ENCODE measurements at places on chromosomes 4 and X. TPM values are rescaled to one million over a fixed set of nuclear protein-coding genes. Genes with fewer than 3 reads are reported as not detected.

TREX2 gene
- 0.92 TPM for polyA plus RNA-seq

HELT gene
- 0.16 TPM for polyA plus RNA-seq

TLR10 gene
- polyA plus RNA-seq = 0.44 TPM

ARX gene
- not detected for polyA plus RNA-seq

MAGEA12 gene
- polyA plus RNA-seq = not detected

FAM156A gene
- 16.5 TPM for polyA plus RNA-seq

LARP7 gene
- polyA plus RNA-seq = 127 TPM

MAML3 gene
- 14.8 TPM for polyA plus RNA-seq

DNA sequence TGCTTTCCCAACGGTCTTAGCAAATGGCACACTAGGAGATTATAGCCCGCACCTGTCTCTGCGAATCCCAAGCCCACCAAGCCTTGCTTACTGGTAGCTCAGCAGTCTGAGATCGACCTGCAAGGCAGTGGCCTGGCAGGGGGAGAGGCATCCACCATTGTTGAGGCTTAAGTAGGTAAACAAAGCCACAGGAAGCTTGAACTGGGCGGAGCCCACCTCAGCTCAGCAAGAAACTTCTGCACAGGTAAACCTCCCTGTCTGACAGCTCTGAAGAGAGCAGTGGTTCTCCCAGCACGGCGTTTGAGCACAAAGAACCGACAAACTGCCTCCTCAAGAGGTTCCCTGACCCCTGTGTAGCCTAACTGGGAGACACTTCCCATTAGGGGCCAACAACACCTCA, 42.8 kb downstream of the BRWD3 start:
- DNase-seq = no peak

DNA sequence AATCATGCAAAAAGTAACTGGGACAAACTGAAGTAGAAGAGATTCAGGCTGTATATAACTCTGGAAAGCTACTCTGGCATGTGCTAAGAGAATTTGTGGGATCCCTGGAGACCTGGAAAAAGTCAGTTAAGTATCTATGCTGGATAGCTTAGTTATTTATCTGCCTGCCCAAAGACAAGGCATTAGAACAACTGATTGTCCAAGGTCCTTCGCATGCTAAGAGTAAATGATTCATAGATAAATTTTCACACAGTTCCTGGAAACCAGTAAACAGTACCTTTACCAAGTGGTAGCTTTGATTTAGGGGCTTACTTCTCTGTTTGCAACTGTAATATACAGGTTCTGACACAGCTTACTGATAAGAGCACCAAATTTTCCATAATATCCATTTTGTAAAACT, 104.8 kb downstream of the ATP11C start:
- DNase-seq = no peak

- no peak for DNase-seq
Observed at GRCh38 chr4:31104043-31104442, 383.9 kb downstream of the PCDH7 start.

GRCh38 chrX:47563801-47564315, 2.9 kb downstream of the ARAF start:
- DNase-seq = no peak

DNA sequence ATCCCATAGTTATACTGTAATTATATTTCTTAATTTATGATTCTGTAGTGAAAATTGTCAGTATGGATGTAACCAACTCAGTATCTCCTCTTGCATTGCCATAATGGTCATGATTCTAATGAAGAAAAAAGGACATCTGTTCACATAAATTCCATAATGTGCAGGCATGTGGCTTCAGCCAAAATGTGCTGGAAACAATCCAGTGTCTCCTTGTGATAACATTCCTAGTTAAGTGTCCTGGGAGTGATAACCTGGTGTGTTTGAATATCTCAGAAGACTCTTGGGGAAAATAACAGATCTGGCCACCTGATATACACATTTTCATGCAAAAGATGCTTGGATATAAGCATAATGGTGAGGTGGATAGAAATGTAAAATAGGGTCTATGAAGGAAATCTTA, 2309.8 kb downstream of the PCDH7 start:
- no peak for DNase-seq

- no peak for DNase-seq
Observed at GRCh38 chr4:110106931-110107296, 91.5 kb downstream of the ELOVL6 start.

GRCh38 chr4:109690690-109691410, 12.4 kb downstream of the CASP6 start:
- DNase-seq = no peak

DNA sequence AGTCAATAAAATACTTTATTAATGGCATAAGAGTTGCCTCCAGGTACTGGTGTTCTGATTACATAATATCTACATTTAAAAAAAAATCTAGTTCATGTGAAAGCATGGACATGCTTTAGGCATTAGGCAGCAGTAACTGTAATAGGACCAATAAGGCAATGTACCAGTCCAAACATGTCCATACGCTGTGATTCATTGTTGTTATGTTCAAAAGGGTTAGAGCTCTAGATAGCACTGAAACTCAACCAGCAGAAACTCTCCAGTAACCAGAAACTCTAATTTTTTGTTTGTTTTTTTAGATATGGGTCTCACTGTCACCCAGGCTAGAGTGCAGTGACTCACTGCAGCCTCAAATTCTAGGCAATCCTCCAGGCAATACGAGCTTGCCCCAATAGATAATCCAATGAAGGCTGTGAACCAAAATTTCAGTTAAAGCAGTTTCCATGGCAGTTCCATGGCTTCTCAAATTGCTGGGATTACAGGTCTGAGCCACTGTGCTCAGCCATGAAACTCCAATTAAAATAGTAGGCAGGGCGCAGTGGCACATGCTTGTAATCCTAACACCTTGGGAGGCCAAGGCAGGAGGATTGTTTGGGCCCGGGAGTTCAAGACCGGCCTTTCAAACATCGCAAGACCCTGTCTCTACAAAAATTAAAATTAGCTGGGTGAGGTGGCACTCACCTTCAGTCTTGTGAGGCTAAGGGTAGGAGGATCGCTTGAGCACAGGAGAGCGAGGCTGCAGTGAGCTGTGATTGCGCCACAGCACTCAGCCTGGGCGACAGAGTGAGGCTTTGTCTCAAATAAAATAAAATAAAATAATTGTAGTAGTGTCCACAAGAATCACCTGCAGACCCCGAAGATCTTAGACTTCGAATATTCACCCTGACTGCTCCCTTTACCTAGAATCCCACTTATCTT, 36.3 kb downstream of the MGARP start:
- DNase-seq = no peak

DNA sequence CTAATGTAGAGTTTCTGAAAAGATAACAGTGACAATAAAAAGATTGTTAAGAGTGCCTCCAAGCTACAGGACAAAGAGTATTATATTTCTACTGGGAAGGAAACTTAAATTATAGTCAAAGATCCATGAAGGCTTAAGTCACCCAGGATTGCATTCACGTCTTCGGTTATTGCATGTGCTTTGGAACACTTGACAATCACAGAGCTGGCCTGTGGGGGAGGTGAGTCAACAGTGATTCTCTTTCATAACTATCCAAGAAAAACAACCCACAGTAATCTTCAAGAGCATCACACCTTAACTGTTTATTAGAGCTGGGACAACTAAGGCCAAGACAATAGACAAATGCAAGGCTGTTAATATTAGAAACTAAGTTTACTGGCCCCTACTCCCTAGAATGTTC, 40.3 kb downstream of the PDGFC start:
- DNase-seq = no peak

DNA sequence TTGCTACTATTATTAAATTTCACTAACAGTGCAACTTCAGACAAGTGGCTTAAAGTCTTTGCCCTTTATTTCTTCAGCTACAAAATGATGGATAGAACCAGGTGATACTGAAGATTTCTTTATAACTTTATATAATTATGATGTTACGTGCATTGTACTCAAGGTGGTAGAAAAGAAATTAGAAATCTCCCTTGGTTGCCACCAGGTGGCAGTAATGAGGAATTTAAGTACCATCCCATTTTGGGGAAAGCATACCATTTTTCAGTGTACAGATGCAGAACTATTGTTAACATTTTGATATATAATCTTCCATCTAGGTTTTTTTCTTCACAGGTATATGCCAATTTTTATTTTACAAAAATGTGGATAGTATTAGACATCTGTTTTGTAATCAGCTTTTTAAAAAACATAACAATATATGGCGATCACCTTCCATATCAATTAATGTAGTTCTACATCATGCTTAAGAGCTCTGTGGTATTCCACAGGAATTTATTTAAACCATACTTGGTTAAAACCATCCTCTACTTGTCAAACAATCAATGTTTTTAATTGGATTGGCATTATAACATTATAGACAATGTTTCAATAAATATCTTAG, 37.7 kb upstream of the RAB33B start:
- no peak for DNase-seq

GRCh38 chrX:85851418-85851817, 195.9 kb downstream of the CHM start:
- DNase-seq = no peak

DNA sequence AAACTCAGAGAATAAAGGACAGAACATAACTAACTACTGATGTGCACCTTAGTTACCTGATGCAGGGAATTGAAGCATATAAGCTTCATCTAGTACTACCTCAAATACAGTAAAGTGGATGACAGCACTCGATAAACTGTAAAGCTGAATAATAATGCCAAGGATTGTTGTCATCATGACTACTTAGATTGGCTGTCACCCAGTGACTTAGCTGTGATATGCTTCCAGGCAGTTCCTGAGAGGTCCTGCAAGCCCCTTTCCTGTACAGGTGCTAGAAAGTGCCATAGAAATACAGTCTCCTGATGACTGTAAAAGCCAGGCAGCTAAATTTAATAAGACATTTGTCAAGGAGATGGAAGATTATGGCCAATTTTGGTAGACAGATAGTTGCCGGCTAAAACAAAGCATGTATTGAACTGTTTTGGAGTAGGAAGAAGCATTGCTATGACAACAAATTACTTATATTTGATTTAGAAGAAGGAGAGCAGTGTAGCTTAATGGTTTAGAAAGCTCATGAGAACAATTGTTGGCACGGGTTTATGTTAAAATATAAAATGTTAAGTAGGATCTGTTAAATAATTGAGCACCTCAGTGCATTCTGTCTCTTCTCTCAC, 29.7 kb downstream of the TMEM164 start:
- DNase-seq = no peak

DNA sequence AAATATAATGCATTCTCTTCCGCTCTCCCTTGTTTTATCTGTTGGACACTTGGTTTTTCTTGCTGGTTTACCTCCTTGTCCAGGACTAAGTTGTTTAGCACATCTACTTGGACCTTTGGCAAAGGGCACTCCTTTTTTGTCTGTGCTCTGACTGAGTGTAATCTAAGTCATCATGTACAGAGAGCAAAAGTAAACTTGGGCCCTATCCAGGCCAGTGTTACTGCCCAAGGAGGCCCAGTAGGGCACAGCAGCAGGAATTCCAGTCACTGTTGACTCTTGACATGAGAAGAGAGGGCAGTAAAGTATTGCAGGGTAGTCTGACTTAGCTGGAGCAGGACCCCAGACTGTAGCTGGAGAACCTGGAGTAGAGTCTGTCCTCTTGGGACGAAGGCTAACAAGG, 445.5 kb downstream of the ZIC3 start:
- no peak for DNase-seq

- DNase-seq = no peak
Observed at GRCh38 chr4:45951153-45951552, 172.7 kb downstream of the GABRG1 start.

DNA sequence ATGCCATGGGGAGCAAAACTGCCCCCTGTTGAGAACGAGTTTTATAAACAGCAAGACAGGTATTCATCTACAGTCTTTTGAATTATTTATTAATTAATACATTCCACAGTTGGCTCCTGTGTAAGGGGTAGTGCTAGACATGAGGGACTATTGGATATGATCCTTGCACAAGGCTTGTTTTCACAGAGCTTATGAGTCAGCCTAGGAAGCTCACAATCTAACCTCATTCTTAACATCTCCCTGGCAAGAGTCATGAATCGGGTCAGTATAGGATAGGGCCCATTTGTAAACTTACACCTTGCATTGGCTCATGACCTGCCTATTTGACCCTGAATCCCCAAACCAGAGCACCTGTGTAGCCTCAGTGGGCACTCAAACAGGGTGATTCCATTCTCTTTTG, 209.1 kb upstream of the HCCS start:
- DNase-seq = no peak

DNA sequence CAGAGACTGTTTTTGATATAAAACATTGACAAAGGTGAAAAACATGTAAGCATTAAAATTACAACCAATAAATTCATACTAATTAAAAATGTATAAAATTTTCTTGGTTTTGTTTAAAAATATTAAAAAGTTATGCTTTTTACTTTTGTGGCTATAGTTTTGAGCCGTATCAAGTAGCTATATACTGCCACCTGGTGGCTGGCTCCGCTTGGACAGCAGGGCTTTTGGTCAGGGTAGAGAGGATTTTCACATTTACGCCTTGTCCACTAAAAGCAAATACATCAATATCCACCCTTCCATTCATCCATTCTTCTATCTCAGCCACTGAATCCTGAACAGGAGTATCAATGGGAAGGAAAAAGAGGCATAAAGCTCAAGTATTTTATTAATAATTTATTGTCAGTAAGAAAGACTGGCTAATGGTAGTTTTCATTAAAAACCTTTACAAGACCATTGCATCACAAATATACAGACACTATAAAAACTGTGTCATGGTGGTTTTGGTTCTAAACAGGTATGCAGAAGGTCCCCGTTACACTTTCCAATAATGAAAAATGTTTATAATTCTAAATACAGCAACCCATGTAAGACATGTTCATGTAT, 32.1 kb upstream of the MTNR1A start:
- no peak for DNase-seq

DNA sequence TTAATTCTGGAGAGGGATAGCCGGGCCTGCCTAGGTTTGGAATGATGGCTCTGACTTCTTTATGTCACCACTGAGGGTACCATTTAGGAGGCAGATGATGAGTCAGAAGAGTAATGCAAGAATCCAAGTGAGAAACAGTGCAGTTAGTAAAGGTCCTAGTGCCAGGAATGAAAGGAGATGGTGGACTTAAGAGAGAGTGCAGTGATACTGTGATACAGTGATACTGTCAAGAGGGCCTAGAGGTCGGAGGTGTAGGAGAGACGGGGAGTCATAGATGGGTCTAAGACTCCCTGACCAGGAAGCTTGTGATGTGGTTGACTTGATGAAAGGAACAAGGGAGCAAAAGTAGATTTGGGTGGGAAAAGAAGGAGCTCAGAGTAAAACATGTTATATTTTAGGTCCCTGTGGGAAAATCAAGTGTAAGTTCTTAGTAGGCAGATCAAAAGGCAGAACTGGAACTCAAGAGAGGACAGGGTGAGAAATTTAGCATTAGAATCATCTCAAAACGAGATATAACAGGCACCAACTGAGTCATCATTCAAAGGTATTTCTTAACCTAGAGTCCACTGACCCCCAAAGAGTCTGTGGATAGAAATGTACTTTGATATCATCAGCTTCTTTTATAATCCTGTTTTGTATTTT, 85.0 kb downstream of the NFKB1 start:
- no peak for DNase-seq

DNA sequence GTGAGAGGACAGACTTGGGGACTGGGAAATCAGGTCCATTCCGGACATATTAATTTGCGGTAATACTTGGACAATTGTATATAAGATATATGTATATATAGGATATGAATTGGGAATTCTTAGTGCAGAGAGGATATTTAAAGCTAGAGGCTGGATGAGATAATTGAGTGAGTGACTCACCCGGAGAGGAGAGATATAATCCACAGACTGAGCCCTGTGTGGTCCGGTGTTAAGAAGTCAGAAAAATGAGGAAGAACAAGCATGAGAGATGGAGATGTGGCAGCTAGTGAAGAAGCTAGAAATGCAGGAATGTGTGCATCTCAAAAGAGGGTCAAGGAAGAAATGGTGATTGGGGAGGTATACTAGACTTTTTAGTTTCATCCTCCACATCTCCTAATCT, 336.2 kb downstream of the SLC7A11 start:
- DNase-seq = no peak

GRCh38 chrX:625137-625691, 5.4 kb upstream of the SHOX start:
- DNase-seq = no peak
